Putamen (tissue), 1 donor: ENCODE measurements at places on chromosomes 4 and X.

DNA sequence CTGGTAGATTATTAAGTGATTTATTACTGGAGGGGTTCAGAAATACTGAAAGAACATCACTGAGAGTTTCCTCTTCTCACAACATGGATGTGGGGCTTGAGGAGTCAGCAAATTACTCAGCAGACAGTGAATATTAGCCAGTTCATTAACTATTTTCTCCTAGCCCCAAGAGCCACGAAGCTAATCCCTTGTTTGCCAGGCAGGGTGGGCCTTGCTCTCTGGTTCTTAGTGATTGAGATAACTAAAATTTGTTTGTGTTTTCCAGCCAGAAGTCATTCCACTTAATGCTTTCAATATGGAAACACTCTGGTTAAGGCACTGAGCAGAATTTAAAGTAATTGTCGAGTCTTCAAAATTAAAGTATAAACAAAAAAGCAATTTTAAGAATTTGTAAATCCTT, 40.1 kb upstream of the PASD1 start:
- DNase-seq: no peak

GRCh38 chr4:24743206-24743605, 52.2 kb upstream of the SOD3 start:
- no peak for DNase-seq

- DNase-seq: peak; percentile 16
Observed at GRCh38 chrX:100413229-100413628, 3.2 kb upstream of the PCDH19 start.

- DNase-seq: no peak
Observed at GRCh38 chr4:14528918-14529317, 473.4 kb upstream of the CPEB2 start.

- peak; percentile 43 for DNase-seq
Observed at GRCh38 chr4:122577808-122578781, 42.8 kb downstream of the IL21 start.

GRCh38 chrX:5898463-5898862, 330.2 kb downstream of the NLGN4X start:
- peak; percentile 22 for DNase-seq

DNA sequence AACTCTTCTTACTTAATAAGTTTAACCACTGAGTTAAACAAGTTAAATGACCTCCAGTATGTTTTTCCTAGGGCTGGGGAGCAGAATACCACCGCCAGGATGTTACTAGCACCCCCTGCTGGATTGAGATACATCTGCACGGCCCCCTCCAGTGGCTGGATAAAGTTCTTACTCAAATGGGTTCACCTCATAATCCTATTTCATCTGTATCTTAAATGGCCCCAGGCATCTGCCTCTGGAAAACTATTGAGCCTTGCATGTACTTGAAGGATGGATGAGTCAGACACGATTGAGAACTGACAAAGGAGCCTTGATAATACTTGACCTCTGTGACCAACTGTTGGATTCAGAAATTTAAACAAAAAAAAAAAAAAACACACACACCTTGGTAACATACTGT, 61.5 kb upstream of the MMAA start:
- peak; percentile 31 for DNase-seq

DNA sequence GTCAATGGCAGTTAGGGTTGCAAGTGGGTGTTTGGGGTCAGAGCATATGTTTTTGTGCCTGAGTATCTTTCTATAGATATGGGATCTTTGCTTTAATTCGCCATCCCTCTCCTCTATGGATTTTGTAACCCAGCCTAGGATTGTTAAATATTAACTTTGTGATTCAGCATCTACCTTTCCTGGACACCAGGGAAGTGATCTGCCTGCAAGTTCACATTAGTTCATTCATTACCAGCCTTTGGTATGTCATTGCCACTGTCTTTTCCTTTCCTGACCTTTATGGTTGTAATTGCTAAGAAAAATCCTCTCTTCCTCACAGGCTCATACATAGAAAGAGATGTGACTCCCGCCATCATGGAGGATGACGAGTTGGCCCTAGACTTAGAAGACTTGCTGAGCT, 73.8 kb downstream of the KIT start:
- DNase-seq: no peak

GRCh38 chr4:141884070-141884469, 247.7 kb downstream of the IL15 start:
- no peak for DNase-seq

- no peak for DNase-seq
Observed at GRCh38 chrX:21806691-21807090, 32.7 kb upstream of the MBTPS2 start.

DNA sequence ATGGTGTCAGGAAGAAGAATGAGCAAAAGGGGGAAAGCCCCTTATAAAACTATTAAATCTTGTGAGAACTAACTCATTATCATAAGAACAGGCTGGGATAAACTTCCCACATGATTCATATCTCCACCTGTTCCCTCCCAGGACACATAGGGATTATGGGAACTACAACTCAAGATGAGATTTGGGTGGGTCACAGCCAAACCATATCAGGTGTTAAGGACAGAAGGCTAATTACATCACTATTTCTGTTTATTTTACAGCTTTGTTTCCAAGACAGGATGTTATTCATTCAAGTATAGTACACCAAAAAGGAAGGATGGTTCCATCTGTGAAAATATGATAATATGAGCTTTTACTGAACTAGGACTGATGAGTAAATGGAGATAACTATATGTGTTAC, 63.7 kb upstream of the ARSJ start:
- DNase-seq: no peak

- DNase-seq: no peak
Observed at GRCh38 chrX:130552444-130553073, 150.8 kb downstream of the RBMX2 start.

- DNase-seq: no peak
Observed at GRCh38 chr4:138595731-138596460, 353.7 kb upstream of the SLC7A11 start.

GRCh38 chrX:33204889-33205288, 6.5 kb downstream of the DMD start:
- DNase-seq: no peak

DNA sequence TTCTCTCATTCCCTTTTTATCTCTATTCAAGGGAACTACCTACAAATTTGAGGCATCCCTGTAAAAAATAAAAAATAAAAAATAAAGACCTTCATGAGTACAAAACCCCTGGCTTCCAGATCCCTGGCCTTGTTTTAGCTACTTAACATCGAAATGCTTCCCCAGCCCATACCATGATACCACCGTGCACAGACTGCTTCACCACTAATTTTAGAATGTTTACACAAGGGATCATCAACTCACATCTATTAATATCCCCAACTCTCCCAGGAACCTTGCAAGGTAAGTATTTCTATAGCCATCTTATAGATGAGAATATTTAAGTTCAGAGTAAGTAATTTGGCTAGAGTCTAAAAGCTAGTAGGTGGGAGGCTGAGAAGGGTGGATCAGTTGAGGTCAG, 51.7 kb downstream of the UCHL1 start:
- no peak for DNase-seq

DNA sequence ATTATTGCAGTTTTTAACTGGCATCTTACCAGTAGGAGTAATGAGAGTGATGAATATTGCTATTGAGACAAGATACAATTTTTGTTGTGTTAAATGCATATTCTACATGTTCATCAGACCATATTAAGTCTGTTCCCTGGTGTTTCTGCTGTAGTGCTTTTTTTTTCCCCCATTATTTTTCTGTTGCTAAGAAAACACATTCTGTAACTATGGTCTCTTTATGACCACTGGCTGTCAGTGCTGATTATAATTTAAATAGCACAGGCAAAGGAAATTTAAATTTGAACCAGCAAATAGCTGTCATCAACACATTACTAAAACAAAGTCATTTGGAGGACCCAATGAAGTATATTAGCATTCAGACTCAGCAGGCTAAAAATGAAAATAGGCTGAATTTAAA, 98.3 kb upstream of the ANKRD50 start:
- no peak for DNase-seq

- DNase-seq: no peak
Observed at GRCh38 chr4:124092541-124092984, 620.0 kb downstream of the ANKRD50 start.

- no peak for DNase-seq
Observed at GRCh38 chr4:93092765-93093164, 735.8 kb upstream of the ATOH1 start.

DNA sequence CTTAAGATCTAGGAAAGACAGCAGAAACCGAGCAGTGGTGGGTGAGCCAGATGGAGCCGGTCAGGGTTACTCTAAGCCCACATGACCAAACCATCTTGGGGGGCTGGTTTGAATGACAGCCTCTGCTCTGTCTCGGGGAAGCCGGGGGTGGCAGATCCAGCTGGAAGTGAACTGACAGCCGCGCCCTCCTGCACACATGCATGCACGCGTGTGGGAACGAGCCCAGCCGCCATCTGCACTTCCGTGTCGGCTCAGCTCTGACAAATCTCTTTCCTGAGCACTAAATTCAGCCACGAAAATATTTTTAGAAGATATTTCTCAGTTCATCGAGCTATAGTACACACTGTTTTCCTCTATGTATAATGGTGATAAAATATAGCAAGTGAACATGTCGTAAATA, 115.5 kb downstream of the DCTD start:
- DNase-seq: peak; percentile 30

- DNase-seq: no peak
Observed at GRCh38 chr4:40662962-40663604, 33.4 kb upstream of the RBM47 start.

DNA sequence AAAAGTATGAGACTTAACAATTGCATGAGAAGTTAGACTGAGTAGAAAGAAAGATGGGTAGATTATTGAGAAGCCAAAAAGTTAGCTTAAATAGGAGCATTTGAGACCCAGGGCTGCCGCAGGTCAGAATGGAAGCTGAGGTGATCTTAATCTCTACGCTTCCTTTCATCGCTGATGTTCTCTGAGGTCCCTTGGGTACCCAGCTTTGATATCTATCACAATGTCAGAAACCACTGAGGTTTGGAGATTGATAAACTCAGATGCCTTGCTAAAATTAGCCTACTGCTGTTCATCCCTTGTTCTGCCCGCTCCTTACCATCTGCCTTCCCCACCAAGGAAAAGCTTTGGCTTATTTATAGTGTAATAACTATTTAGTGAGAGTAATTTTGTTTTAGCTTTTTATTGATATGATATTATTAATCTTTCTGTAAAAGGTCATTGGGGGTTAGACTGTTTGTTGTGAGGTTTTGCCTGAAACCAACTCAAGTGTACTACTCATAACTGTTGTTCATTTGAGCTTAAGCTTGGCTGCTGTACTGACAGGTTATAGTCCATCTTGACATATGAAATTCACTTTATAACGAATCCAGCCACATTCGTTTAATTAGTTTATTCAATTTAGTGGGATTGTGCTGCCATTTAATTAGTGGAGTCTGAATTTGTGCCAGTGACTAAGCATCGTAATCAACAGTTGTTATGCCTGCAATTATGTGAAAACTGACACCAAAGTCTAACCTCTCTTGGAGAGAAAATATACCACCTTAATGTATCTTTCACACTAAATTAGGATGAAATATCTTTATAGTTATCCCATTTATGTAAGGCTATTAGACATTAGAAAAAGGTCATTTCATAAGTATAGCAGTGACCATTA, 15.1 kb downstream of the MCUB start:
- DNase-seq: no peak

GRCh38 chrX:69014200-69014599, 151.1 kb downstream of the PJA1 start:
- DNase-seq: no peak

- DNase-seq: no peak
Observed at GRCh38 chrX:150983521-150984168, 510 bp downstream of the HMGB3 start.

- DNase-seq: no peak
Observed at GRCh38 chr4:142350871-142351270, 495.2 kb downstream of the INPP4B start.

- no peak for DNase-seq
Observed at GRCh38 chrX:124208660-124209059, 123.8 kb upstream of the TEX13D start.

DNA sequence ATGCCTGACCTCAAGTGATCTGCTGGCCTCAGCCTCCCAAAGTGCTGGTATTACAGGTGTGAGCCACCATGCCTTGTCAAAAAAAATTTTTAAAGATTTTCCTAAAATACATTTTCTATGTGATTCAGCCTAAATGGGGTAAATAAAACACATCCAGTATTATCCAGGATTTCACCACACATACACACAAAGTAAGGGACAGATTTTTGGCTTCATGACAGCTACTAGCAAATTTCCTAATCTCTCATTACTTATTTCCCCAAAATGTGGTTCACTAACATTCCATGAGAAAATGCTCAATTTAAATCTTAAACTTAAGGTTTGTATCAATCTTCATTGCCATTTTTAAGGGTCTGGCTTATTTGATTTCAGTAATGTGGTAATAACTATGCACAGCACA, 348.5 kb upstream of the INTU start:
- no peak for DNase-seq

DNA sequence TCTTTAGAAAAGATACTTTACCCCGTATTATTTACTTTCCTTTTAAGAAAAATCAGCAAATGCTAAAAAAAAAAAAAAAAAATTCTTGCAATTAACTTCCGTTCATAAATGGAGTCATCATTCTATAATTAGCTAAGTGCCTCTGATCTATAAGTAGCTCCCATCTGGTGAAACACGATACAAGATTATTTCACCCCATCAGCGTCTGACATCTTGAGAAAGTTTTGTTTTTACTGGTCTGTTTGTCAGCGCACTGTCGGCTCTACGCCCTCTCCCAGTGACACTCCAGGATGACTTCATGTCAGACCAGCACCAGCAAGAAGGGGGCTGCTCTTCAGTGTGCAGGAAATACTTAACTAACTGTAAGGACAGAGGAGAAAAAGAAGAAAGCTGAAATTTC, 108.3 kb downstream of the AFAP1 start:
- no peak for DNase-seq

- no peak for DNase-seq
Observed at GRCh38 chr4:143254491-143255226, 69.9 kb downstream of the USP38 start.

GRCh38 chr4:148068065-148068911, 336.4 kb downstream of the ARHGAP10 start:
- DNase-seq: no peak

DNA sequence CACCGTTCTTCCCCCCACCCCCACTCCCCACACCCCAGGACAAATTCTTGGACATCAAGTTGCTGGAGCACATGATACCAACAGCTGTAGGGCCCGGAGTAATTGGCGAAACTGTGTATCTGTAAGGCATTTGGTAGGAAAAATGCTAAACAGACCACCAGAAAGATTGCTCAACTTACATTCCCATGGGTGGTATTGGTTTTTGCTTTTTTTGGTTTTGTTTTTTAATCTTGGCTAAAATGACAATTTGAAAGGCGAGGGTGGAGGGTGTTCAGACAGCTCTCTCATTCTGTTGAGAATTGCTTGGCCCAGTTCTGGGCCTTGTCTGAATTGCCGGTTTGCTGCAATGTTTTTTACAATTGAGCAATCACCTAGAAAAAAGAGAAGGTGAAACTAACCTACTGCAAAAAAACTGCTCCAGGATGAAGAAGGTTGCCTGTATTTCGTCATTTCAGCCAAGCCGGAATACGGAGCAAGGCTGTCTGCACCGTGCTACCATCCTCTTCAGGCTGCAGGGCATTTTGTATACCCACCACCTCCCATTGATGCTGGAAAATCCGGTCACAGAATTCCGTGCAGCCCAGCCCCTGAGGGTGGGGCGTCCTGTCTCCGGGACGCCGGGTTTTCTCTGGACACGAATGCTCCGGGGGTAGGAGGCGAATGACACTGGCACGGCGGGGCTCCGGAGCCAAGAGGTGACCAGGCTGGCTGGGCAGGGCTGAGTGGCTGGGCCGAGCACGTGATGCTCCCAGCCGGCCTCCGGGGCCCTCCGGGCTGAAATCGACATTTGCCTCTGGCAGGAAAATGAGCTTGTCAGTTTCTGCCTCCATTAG, at the start of gene CLCN4:
TSS of gene CLCN4 (plus strand) at position 777 of the 833 bp plus-strand sequence. CDS start 28,058 bp downstream, outside the sequence.
- peak; percentile 82 for DNase-seq

- no peak for DNase-seq
Observed at GRCh38 chr4:48944756-48945241, 38.2 kb upstream of the OCIAD2 start.
